ENCODE measurements at places on chromosomes 5 and 9.

GRCh38 chr5:157997991-157998504 lies 139.1 kb upstream of the CLINT1 start:
- DNase-seq = no peak

DNA sequence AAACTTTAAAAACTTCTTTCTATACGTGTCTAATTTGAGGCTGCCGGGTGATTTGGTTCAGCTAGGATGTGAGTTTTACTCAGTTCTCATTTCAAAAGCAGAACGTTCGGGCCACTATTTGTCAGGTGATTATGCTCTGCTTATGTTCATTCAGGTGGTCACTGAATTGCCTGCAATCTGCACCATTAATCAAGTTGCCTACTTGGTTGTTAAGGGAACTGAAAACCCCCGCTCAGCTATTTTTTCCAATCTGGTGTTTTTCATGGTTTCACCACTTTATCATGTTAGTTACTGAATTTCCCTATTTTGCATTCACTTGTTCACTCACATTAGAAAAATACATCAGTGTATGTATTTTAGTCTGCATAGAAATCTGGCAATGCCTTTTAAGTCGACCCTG lies 523.0 kb downstream of the CSNK1G3 start:
- no peak for DNase-seq

DNA sequence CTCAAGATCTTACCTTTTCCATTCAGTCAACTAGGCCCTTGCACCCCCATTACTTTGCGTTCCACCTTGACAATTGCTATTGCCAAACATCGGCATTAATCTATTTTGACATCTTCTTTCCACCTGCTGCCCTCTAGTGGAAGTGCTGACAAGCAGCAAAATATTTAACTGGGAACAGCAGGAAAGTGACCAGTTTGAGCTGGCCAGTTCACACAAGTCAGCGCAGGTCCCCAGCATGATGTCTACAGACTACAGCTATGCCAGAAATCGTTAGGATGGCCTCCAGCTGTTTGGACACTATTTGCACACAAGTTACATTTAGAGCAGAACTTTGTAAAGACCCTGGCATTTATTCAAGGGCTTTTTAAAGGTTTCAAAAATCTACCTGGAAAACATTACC lies 160.1 kb downstream of the GHR start:
- DNase-seq = no peak

DNA sequence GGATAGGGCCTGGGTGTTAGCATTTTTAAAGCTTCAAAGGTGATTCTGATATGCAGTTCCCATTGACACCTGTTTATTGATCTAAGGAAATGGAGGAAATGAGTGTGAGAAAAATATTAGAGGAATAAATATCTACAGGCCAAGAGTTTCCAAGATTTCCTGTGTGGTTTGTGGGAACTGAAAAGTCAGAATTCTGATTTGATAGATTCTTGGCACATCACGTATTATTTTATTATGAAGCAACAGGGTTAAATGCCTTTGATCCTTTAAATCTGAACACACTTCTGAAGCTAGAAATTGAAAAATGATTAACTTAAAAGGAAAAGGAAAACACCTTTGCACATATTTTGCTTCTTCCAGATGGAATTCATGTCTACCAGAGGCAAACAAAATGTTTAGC lies 113.7 kb downstream of the CD180 start:
- no peak for DNase-seq

- no peak for DNase-seq
Measured at GRCh38 chr5:93595420-93596147, 12.6 kb downstream of the NR2F1 start.

- DNase-seq = no peak
Measured at GRCh38 chr9:109906766-109907382, 126.9 kb downstream of the PALM2AKAP2 start.

GRCh38 chr5:10870791-10871190 lies 109.8 kb upstream of the DAP start:
- no peak for DNase-seq

DNA sequence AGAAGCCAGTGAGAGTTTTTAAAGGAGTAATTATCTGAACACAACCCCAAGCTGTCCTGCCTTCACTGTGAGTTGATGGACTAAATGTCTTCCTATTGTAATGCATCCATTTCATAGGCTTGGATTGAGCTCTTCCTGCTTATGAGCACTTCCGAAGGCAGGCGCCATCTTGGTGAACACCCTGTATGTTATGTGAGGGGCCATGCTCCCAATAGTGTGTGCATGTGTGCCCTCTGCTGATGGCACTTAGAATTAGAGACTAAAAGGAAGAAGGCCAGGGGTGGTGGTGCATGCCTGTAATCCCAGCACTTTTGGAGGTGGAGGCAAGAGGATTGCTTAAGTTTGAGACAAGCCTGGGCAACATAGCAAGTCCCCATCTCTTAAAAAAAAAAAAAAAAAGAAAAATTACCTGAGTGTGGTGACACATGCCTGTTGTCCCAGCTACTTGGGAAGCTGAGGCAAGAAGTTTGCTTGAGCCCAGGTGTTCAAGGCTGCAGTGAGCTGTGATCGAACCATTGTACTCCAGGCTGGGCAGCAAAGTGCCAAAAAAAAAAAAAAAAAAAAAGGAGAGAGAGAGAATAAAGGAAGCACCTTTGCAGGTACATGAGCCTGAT lies 65.0 kb downstream of the C9orf152 start:
- DNase-seq = no peak

- no peak for DNase-seq
Measured at GRCh38 chr5:158669275-158669674, 430.4 kb downstream of the EBF1 start.

DNA sequence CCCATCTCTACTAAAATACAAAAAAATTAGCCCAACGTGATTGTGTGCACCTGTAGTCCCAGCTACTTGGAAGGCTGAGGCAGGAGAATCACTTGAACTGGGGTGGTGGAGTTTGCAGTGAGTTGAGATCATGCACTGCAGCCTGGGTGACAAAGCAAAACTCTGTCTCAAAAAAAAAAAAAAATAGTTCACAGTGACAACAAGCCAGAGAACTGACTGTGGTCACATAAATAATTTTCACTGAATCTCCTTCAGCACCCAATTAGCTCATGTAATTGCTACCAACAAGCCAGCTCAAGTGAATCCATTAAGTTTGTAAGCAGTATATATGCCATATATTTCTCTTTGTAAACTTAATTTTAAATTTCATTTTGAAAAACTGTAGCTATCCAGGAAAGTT lies 14.5 kb upstream of the AFAP1L1 start:
- DNase-seq = no peak

GRCh38 chr5:91126448-91126847 lies 256.7 kb downstream of the ARRDC3 start:
- DNase-seq = no peak

- DNase-seq = no peak
Measured at GRCh38 chr5:127506616-127507015, 10.8 kb upstream of the PRRC1 start.

DNA sequence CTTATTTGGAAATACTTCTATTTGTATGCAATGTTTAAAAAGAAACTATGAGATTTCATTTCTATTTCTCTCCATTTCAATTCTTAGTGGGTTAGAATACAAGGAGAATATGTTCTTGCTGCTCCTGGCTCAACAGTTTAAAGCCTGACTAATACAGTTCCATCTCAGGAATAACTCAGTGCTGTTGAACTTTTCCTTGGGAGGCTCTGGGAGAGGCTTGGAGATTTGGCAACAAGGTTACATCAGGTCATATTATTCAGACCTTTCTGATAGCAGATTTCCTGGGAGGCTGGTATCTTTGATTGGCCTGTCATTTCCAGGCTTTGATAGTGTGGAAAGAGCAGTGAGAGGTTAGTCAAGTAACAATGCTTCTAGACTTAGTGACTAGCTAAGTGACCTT lies 481.7 kb upstream of the KLF4 start:
- no peak for DNase-seq

- DNase-seq = no peak
Measured at GRCh38 chr5:153148624-153148976, 341.9 kb upstream of the GRIA1 start.

GRCh38 chr5:74829413-74829812 lies 36.8 kb downstream of the FAM169A start:
- DNase-seq = no peak

- no peak for DNase-seq
Measured at GRCh38 chr9:89138463-89139390, 39.9 kb downstream of the SHC3 start.

All from NCI-H524 treated with DMSO at 0.1 percent for 48 hours (cell line).